ENCODE measurements at places on chromosomes 16 and 17. TPM values are rescaled to one million over a fixed set of nuclear protein-coding genes. Genes with fewer than 3 reads are reported as not detected.

Gene IL17C
- total RNA-seq: not detected

DNA sequence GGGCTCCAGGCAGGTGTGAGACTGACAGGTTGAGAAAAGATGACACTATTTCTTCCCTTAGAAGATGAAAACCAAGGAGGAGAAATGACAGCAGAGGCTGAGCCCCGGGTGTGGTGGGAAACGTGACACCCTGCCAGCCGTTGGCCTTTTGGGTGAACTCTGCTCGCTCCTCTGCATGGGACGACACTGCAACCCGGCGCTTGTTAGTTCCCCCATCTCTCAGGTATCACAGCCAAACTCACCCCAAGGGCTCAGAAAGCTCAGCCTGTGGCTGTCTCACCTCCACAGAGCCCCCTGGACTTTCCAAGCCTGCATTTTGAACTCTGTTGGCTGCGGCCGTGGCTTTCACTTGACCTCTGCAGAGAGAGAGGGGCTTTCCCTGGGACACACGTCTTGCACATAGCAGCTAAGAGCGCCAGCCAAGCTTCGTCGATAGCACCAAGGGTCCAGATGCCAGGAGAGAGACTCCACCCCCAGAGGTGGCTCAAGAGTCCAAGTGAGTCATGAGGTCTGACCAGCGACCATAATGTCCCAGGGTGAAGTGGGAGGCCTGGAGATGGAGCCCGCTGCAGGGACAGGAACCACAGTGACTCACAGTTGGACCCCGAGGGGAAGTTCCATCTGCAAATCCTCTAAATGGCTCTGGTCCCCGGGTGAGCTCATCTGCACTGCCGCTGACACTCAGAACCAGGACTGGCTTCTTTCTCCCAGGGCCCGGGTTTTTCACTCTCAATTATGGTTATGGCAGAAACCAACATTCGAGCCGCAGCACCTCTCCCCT is 301.9 kb downstream of the SOX9 start:
- DNase-seq: peak; percentile 62

GRCh38 chr16:9357829-9358228 is 266.4 kb downstream of the HAPSTR1 start:
- DNase-seq: no peak

Gene ETV4
- 0.41 TPM for total RNA-seq

DNA sequence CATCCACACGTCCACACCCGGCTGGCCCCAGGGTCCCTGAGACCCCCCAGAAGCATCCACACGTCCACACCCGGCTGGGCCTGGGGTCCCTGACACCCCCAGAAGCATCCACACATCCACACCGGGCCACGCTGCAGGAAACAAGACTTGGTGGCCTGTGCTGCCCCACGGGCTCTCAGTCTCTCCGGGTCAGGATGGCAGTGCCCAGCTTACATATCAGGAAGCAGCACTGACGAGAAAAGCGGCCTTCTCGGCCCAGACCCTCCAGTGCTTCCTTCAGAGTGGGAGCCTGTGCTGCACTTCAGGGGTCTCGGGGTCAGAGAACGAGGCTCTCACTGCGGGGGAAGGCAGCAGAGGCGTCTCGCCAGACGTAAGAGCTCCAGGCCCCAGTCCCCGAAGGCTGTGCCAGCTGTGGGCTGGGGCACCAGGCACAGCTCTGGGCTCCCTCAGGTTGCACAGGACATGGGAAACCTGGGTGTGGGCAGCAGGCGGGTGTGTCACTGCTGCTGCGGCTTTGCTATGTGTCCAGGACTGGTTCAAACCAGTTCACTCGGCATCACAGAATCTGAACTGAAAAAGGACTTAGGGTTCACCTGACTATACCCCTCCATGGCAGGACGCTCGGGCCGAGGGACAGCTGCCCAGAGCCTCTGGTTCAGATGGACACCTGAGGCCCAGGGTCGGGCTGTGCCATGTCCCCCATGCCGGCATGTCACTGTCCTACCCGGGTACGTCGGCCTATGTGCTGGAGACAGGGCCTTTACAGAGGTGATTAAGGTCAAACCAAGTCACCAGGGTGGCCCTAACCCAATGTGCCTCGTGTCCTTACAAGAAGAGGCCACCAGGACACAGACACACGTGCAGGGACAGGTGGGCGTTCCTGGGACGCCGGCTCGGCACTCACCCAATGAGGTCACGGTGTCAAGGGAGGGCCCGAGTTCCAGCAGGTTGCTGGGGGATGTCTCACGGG is 40.2 kb upstream of the CHMP6 start:
- no peak for DNase-seq

- DNase-seq: no peak
Observed at GRCh38 chr17:50154604-50155003, 4.1 kb upstream of the PPP1R9B start.

GRCh38 chr17:7133424-7133823 is 18.8 kb upstream of the ASGR2 start:
- DNase-seq: no peak

Gene MT4
- total RNA-seq: not detected
